GM12891 (cell line): ENCODE measurements at places on chromosomes 3 and 15.

DNA sequence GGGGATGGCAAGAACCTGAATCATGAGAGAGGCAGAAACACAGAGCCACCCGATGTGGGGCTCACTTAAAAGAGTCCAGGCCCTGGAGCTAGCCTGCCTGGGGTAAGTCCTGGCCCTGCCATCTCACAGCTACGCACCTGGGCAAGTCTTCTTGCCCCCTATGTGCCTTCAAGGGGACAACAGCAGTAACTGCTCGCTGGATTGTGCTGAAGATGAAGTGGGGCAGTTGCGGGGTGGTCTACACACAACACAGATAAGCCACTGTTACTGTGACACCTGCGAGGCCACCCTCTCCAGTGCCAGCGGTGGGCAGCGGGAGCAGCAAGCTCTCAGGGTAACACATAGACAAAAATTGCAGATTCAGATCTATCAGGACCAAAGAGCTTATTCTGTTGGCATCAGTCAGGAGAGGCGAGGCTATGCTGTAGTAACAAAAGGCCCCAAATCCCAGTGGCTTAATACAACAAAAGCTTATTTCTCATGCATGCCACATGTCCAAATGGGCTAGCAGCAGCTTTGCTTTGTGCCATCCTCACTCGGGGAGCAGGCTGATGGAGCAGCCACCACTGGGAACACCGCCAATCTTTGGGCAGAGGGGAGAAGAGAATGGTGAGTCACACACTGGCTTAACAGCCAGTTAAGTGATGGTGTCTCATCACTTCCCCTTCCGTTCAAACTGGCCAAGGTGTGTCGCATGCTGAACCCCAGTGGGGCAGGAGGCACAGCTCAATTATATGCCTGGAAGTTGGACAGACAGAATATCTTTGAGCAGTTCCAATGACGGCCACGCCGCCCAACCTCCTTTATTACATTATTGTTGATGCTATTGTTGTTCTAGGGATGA is 78.3 kb downstream of the WNT7A start:
- no peak for DNase-seq

GRCh38 chr3:149493315-149494021 is 19.0 kb downstream of the TM4SF4 start:
- DNase-seq, result no peak

DNA sequence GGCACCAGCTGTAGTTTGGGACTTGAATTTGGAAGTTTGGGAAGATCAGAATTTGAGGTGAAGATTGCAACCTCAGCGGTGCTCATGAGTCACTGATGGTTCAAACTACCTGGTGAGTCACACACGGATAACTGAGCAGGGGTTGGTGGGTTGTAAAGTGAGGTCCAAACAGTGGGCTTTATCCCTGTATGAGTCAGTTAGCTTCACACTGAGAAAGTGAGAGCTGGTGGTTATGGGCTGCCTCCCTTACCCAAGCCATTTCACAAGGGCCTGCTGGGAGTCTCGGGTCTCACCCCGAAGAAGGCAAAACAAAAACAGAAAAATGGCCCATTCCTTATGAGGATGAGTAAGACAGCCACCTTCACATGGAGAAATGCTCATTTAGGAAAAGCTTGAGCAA is 77.0 kb downstream of the ITGA11 start:
- DNase-seq, result no peak

- DNase-seq, result no peak
These were observed 337.5 kb upstream of the LMCD1 start for GRCh38 chr3:8164145-8164544.

DNA sequence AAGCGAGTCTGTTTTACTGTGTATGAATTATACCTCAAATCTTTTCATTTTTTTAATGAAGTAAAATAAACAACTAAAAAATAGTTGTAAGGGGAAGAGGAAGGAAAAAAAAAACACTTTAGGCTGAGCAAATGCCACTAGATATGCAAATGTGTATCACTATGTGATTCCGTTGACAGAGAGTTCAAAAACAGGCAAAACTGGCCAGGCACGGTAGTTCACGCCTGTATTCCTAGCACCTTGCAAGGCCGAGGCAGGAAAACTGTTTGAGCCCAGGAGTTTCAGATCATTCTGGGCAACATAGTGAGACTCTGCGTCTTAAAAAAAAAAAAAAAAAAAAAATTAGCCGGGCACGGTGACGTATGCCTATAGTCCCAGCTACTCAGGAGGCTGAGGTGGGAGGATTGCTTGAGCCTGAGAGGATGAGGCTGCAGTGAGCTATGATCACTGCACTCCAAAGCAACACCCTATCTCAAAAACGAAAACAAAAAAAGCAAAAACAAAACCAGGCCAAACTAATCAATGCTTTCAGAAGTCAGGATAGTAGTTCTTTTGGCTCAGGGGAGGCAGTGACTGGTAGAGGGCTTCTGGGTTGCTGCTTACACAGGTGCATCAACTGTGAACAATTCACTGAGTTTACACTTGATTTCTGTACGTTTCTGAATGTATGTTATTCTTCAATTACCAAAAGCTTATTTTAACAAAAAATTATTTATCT is 7.4 kb downstream of the PRC1 start:
- DNase-seq, result no peak

DNA sequence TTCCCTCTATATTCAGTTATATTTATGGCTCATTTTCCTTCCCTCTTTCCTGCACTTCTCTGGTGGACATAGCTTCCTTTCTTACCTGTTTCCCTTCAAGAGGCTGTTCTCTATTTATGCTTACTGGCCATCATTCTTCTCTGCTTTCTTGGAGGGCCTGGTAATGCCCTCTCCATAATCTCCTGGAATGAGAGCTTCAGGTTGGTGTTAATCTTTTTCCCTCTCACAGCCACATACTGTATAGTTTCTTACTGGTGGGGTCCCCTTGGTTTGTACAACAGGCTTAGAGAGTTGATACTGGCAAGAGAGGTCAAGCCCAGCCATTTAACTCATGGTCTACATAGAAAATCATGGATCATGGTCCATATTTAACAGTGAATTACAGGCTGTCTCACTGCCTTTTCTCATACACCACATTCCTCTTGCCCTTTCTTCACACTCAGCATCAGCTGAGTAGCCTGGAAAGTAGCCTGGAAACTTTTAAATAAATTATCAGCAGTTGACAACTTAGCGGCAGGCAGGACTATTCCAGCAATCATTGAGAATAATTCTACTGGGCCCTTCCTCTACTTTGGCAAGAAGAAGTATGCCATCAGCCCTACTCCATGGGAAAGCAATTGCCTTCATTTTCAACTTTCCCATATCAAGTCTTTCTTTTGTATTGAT is 38.0 kb upstream of the DPH6 start:
- DNase-seq, result no peak

DNA sequence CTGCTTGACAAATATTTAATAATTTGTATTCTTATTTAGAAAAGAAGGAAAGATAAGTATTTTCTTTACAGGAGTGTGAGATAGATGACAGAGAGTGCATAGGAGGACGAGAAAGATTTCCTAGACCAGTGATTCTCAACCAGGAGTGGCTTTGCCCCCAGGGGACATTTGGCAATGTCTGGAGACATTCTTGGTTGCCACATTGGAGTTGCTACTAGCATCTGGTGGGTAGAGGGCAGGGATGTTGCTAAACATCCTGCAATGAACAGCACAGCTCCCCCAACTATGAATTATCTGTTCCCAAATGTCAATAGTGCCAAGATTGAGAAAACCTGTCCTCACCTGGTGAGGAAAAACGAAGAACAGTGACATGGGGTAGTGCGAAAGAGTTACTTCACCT is 30.8 kb upstream of the MINAR1 start:
- DNase-seq, result no peak

GRCh38 chr15:35557544-35557943 is 11.6 kb upstream of the DPH6 start:
- DNase-seq, result no peak

DNA sequence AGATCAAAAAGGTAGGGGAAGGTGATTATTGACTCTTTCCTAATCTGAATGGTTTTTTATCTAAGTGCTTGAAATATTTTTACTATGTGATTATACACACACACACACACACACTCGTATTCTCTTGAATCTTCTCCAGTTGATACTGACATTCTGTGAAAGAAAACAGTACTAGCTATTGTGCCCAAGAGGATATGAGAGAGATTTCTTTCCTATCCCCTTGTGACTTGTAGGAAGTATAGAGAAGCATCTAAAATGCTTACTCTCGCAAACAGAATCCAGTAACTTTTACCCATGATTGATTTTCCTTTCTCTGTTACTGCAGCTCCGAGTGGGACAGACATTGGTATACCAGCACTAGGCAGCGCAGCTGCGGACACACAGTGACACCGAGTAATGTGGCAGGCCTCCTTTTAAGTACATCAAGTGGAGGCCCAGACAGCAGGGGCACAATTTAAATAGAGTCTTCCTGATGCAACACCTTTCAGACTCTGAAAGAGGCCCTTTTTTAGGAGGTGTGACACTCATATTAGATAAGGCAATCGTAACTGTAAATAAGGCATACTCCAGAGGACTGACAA is 421.0 kb upstream of the CNTN4 start:
- no peak for DNase-seq

- no peak for DNase-seq
These were observed 76.0 kb upstream of the GSK3B start for GRCh38 chr3:120170223-120170622.

- DNase-seq, result no peak
These were observed 22.9 kb upstream of the CHRNA7 start for GRCh38 chr15:32007355-32007960.

DNA sequence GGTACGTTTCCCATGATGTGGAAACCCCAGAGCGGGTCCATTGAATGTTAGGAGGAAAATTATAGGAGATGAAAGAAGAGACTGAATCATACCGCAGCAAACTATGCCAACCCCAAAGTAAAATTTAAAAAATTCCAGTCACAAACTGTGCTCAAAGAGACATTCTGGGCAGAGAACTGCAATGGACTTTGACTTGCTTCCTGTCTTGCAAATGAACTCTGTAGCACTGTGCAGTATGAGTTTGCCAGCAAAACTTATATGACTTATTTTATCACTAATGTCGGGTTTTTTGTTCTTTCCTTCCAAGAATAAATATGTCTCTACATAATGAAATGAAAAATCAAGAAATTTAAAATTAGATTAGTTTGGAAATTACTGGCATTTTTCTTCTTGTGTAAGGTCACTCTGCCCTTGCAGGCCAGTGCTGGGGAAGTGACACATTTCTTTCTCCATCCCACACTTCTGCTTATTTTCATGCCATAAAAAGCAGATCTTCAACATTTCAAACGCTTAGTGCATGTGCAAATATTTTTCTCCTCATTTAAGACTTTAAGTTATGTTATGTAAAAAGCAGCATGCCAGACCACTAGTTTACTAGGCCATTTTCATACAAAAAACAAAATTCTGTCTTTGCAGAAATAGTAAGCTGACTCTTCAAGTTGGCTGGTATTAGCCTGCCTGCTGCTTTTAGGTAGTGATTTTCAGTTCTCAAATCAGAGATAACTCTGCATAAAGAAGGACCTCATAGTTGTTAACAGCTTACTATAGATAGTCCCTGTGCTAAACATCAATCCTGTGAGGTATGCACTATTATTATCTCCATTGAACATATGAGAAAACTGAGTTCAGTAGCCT is 32.2 kb upstream of the SSR3 start:
- DNase-seq, result no peak

DNA sequence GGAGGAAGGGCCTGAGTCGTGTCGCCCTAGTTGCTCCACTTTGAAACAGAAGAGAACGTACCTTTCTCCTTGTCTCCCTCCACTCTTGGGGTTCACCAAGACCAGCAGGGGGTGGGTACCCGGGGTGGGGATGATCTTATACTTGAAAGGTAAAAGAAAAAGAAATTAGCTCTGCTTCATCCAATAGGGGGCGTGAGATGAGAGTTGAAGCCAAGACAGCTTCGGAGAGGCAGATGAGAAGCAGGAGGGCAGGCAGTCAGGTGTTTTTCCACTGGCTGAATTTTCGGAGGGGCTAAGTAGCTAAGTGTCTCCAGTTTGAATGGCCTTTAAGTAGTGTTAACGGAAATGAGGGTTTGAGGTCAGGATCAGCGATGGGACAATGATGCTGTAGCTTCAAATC is 100.4 kb downstream of the DGKG start:
- DNase-seq, result no peak

GRCh38 chr15:58286523-58286922 is 145.3 kb upstream of the LIPC start:
- no peak for DNase-seq

DNA sequence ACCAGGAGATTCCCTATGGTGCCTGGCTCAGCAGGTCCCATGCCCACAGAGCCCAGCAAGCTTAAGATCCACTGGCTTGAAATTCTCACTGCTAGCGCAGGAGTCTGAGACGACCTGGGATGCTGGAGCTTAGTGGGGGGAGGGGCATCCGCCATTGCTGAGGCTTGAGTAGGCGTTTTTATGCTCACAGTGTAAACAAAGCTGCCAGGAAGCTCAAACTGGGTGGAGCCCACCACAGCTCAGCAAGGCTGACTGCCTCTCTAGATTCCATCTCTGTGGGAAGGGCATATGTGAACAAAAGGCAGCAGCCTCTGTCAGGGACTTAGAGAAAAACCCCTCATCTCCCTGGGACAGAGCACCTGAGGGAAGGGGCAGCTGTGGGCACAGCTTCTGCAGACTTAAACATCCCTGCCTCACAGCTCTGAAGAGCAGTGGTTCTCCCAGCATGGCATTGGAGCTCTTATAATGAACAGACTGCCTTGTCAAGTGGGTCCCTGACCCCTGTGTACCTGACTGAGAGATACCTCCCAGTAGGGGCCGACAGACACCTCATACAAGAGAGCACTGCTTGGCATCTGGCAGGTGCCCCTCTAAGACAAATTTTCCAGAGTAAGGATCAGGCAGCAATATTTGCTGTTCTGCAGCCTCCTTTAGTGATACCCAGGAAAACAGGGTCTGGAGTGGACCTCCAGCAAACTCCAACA is 231.5 kb upstream of the SETMAR start:
- no peak for DNase-seq

DNA sequence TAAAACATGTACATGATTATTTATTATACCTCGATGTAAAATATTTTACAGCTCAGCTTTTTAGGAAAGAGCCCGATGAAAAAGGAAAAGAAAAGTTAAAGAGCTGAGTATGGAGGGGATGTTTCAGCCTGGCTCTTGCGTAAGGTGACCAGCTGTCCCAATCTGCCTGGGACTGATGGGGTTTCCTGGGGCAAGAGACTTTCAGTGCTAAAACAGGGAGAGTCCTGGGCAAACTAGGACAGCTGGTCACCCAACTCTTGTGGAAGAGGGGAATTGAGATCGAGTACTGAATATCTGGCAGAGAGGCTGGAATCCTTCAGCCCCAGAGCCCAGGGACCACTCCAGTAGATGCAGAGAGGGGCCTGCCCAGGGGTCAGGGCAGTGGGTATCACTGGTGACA is 21.0 kb downstream of the DUOX2 start:
- no peak for DNase-seq

DNA sequence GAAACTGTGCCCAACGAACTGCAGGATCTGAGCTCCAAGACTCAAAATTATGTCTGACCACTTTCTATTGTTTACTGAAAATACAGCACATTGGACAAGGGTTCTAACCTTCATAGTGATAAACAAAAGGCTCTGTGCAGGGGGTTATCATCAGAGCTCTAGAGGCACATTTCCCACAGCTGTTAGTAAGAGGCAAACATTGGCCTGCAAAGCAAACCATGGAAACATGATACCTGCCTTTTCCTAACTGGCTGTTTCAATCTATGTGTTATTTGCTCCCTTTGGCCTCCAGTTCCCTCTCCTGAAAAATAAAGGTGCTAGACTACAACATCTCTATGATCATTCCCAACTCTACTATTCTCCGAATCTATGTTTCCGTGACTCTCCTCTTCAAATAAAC is 159.7 kb upstream of the ARHGEF26 start:
- no peak for DNase-seq

GRCh38 chr3:40546816-40547215 is 22.1 kb downstream of the ZNF621 start:
- no peak for DNase-seq
